ENCODE measurements at places on chromosomes 7 and 10.
A peak's percentile ranks its signal among the peaks of the same experiment; 100 is the strongest.

- DNase-seq = no peak
Observed at GRCh38 chr10:86840498-86840897, 84.1 kb downstream of the BMPR1A start.

DNA sequence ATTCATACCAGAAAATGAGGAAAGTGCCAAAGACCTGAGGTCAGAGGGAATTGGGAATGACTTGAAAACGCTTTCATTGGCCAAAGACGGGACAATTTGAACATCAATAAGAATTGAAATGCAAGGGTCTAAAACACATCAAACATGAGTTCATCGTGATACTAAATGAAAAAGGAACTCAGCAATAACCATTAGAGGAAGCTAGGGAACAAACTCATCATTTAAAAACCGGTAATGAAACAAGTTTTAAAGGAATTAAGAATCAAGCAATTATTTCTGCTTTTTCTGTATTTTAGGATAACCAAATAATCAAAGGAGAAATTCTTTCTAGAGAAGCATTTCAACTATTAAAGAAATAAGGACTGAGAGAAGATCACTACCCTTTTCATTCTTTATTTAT is 303.1 kb downstream of the ARHGAP12 start:
- no peak for DNase-seq

DNA sequence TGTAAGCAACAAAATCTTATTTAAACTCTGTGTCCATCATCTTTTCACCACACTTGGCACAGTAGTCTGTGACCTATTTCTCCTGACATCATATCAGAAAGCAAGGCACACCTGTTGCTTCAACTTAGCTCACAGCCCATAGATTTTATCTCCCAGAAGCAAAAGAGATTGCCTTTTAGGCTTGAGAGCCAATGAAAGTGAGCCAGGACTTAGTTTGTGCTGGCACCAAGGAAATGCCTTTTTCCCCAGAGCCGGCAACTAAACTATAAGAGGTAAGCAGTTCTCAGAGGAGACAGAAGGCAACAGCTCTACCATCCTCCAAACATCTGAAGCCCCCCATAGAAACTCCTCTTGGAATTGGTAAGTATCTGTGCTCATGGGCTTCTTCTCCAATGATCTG is at the start of gene ACSM6:
ACSM6 (plus strand) TSS at position 295 of the 400 bp plus-strand sequence. CDS start 248 bp downstream, outside the sequence.
- DNase-seq = no peak

- no peak for DNase-seq
Observed at GRCh38 chr10:51862149-51862548, 162.8 kb upstream of the CSTF2T start.

DNA sequence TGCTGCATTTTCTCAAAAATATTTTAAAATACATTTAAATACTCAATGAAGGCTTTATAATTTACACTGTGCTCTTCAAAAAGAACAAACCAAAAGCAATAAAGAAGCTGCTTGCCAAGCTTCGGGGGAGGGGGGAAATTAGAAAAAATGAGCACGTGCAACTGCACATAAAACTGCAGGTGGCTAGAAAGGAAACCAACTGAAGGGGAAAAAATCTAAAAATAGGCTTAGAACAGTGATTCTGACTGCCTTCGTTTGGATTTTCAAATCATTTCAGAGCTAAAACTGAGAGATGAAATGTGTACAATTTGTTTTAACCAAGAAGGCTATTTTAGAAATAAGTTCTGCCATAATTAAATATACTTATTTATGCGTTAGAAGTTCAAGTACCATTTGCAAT is 61.4 kb downstream of the ABI1 start:
- no peak for DNase-seq

DNA sequence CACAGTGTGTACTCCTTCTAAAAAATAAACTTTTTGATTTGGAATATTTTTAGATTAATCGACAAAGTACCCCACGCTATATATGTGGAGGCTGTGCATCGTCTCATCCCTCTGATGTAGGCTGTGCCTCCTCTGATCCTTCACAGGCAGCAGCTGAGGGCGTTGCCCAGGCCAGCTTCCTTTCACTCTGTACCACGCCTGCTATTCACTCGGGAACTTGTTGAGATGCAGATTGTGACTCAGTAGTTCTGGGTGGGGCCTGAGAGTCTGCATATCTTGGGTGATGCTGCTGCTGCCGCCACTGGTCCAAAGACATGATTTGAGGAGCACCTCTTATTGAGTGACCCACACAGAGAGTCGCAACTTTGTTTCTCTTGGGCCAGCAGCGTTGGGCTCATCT is 7.9 kb upstream of the C10orf120 start:
- no peak for DNase-seq

DNA sequence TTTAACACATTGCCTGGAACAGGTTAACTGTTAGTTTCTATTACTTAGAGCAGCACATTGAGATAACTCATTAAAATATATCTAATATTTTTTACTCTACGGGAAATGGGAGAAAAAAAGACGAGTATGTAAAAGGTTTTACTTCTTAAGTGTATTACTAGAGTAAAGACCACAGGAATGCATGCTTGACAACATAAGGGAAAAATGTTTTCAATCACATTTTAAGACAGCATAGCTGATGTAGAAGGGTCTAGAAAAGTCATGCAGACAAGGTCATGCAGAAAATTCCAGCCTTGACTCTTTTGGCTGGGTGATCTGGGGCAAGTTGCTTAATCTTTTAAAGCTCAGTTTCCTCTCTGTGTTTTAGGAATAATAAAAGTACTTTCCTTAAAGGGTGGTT is 806.2 kb downstream of the CNTNAP2 start:
- no peak for DNase-seq

DNA sequence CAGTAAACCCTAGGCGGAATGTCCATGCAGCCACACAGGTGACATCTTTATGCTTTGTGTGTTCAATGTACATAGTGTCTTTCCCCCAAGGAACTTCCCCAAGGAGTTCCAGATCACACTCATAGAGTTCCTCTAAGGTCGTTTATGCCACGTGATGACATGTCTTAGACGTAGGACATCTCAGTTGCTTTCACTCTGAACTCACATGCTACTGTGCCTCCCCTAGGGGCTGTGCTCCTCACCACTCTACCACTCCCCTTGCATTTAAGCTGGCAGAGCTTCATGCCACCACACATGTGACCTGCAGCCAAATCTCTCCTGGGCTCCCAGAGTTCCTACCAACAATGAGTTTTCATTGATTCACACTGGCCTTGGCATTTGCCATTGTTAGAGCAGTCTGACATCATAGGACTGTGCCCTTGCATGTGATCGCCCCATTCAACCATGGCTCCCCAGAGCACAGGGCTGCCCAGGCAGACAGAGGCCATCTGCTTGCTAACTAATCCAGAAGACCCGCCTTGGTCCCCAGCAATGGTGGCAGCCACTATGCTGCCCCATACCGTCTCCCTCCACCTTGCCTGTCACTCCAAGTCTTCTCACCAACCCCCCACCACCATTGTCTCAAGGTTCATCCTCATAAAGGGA is 95.3 kb upstream of the MACROH2A2 start:
- no peak for DNase-seq

DNA sequence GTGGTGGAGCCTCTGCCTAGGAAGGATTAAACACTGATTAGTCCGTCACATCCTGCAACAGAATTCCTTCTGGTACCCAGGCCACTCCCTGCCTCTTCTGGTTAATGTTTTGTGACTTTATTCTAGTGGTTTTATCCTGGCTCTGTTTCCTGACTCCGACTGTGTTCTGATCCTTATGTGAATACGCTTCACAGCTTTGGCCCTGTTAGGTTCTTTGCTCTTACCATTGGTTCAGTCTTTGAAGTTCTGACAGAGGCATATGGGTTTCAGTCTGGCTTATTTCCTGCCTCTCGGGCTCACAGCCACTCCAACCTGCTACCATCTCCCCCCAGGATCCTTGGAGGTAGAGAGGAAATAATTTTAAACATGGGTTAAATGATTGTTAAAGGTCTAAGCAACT is 23.2 kb upstream of the FGL2 start:
- DNase-seq = no peak

GRCh38 chr10:69348816-69349541 is 67.7 kb downstream of the TACR2 start:
- DNase-seq = no peak

DNA sequence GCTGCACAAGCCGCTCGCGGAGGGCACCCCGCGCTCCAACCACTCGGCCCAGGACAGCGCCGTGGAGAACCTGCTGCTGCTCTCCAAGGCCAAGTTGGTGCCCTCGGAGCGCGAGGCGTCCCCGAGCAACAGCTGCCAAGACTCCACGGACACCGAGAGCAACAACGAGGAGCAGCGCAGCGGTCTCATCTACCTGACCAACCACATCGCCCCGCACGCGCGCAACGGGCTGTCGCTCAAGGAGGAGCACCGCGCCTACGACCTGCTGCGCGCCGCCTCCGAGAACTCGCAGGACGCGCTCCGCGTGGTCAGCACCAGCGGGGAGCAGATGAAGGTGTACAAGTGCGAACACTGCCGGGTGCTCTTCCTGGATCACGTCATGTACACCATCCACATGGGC is 50.0 kb downstream of the FIGNL1 start:
- no peak for DNase-seq

- DNase-seq = no peak
Observed at GRCh38 chr7:151020231-151020630, 4.1 kb downstream of the ATG9B start.

- no peak for DNase-seq
Observed at GRCh38 chr10:95295031-95295755, 4.4 kb upstream of the PDLIM1 start.

DNA sequence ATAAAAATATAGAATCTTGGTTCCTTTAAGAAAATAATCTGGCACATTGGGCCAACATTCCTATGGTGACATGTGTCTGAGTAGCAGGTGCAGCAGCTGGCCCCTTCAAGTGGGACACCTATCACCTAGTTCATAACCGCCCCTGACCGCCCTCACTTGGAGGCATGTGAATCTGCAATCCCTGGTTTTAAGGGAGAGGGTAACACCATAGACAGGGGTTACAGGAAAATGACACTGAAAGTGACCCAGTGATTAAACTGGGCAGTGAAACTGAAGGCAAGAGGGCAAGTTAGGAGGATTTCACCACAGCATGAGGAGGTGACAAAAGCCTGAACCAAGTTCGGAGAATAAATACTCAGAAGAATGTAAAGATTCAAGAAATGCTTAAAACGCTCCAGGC is 1.1 kb downstream of the RSU1 start:
- no peak for DNase-seq

- DNase-seq = peak; percentile 60
Observed at GRCh38 chr7:145036604-145037405, 201.0 kb upstream of the TPK1 start.

DNA sequence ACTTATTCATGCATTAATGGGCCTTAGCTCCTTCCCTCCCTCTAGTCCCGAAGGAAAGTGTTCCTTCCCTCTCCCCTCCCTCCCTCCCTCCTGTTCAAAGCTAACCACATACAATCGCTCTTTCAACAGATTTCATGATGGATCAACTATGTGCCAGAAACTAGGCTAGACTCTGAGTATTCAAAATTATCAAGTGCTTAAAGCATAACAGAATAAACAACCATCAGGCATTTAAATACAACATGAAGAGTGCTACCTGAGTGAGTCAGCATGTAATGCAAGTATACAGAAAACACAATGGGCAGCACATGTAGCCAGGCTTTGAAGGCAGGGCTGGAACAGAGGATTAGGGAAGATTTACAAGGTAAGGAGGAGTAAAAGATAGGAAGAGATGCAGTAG is 11.3 kb downstream of the CHCHD3 start:
- peak; percentile 50 for DNase-seq

All from D341Med (cell line).